ENCODE measurements at places on chromosomes 2 and 18.

GRCh38 chr2:468648-469336 is 180.9 kb upstream of the ALKAL2 start:
- DNase-seq, result no peak

DNA sequence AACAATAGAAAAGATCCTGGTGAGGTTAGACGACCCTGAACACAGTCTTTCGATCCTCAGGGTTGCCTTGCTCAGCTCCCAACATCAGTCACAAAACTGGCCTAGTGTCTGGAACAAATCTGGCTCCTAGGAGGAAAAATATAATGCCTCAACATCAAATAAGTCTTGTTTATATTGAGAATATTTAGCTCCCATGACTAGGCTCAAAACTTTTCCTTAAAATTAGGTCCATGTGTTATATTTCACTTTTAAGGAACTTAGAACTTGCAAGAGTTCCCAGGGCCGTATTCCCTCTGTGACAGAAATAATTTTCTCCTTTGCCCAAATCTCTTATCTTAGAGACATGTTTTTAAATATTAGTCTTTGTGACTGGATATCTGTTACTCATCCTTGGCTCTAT is 819.7 kb upstream of the ZEB2 start:
- DNase-seq, result no peak

- no peak for DNase-seq
These were observed 41.2 kb downstream of the GALNT13 start for GRCh38 chr2:153912798-153913396.

DNA sequence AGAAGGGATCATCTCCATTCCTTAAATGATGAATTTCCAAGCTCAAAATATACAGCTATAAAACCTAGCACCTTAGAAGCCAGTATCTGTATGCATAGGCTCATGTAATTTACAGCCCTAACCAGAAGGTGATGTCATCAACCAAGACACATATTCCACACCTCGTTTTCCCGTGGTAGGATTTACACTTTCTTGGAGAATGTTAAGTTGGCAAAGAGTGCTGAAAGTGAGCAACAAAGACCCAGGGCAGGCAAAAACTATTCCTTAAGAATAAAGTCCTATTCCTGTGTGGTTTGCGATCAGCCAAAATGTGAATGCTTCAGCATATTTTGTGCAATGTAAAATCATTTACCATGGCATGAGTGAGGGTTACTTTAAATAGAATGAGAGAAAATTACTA is 247.1 kb downstream of the OSR1 start:
- no peak for DNase-seq

DNA sequence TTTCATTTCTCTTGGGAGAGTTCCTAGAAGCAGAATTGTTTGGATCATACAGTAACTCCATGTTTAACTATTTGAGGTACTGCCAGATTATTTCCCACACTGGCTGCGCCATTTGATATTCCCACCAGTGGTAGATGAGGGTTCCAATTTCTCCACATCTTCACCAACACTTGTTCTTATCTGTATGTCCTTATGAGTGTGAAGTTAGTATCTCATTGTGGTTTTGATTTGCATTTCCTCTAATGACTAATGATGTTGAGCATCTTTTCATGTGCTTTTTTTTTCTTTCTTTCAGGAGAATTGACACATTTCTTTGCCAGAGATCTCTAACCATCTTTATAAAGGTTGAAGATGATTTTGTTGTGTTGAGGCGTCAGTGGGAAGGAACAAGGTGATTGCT is 4.1 kb upstream of the MGAT5 start:
- no peak for DNase-seq

DNA sequence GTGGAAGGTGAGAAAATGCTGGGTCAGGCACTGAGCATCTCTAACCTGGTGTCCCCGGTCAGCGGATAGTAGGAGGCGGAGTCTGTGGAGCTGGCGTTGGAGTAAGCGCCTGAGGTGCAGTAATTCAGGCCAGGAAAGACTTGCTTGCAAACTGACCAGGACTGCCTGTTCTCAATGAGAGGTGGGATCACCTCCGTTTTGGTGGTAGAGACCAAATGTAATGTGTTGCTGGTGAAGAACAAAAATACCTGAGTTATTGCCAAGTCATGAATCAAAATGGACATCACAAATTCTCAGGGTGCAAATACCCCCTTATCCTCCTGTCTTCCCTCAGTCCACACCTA is 24.2 kb downstream of the APOB start:
- no peak for DNase-seq

GRCh38 chr18:57854726-57855125 is 51.6 kb upstream of the ATP8B1 start:
- no peak for DNase-seq
